ENCODE measurements at places on chromosomes 2 and 18.

DNA sequence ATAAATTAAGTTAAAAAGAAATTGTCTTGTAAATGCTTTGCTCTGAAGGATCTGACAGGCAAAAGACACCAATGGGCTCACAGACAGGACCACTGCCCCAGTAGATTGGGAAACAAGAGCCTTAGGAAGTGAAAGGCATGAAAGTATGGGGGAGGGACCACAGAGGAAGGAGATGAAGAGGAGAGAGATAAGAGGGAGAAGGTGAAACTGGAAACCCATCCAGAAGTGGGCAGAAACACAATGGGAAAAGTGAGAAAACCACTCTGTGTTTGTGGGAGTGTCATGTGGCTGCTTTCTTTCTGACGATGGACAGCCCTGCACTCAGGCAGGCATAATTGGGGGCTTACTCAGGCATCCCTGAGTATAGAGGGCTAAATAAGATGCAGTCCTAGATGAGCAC lies 101.5 kb upstream of the STON1 start:
- DNase-seq: no peak

DNA sequence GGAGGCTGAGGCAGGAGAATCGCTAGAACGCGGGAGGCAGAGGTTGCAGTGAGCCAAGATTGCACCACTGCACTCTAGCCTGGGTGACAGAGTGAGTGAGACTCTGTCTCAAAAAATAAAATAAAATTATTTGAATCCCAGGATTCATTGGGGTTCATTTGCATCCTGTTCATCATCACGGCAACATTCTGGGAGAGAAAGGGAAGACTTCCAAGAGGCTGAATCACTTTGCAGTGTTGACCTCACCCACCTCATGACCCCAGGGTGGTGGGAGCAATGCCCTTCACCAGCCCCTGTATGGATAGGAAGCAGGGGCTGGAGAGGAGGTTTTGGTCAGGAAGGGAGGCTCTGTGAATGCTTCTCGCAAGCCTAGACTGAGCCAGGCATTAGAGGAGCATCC lies 195.6 kb downstream of the CTIF start:
- no peak for DNase-seq

DNA sequence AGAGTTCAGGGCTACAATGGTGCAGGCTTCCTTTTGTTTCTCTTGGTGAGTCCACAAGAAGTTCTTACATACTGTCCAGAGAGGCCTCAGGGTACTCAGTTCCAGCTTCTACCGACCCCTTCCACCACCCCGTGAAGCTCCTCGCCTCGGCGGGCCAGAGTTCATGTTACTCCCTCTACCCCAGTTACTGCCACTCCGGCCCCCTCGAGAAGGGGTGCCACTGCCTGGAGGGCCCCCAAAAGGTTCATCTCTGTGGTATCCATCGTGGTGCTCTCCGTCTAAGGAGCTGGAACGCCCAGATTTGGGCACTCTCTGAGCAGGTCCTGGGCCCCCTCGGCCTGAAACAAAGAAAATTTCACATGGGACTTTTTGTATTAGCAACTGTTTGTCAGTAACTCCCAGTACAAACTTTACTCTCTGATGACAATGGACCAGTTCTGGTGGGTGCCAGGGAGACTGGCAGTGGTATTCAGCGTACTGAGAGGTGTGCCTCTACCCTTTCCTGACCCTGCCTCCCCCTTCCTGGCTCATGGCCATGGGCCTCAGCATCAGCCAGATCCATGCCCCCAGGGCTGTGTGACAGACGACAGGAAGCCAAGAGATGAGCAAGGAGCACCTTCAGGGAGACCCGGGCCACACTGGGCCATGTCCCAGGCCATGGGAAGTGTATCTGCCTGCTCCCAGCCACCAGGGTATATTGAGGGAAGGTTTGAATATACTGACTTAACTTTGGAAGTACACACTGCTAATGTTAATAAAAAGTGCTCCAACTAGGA lies 5.1 kb downstream of the SFT2D3 start:
- no peak for DNase-seq

- no peak for DNase-seq
Observed at GRCh38 chr2:77713412-77713811, 191.2 kb upstream of the LRRTM4 start.

- no peak for DNase-seq
Observed at GRCh38 chr2:36677996-36678605, 18.4 kb upstream of the VIT start.

DNA sequence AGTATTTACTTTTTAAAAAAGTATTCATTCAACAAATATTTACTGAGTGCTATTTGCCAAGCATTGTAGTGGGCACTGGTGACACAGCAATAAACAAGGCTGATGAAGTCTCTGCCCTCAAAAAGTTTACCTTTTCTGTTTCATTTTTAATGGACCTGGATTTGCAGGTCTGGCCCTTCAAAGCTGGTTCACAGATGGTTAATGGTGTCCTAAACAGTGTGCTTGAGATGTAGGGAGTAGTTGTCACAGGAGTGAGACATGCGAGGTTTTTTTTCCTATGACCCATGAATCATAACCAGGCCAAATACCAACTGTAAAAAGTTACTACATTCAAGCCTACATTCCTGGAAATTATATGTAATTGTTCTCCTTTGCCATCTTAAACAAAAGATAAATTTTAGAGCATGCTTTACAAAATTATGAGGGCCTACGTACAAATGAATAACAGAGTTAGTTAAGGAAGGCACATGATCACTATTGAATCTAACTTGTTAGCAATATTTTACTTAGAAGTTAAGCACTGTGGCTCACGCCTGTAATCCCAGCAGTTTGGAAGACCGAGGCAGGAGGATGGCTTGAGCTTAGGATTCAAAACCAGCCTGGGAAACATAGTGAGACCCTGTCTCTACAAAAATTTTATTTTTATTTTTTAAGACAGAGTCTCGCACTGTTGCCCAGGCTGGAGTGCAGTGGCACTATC lies 223.9 kb downstream of the MBD5 start:
- no peak for DNase-seq

DNA sequence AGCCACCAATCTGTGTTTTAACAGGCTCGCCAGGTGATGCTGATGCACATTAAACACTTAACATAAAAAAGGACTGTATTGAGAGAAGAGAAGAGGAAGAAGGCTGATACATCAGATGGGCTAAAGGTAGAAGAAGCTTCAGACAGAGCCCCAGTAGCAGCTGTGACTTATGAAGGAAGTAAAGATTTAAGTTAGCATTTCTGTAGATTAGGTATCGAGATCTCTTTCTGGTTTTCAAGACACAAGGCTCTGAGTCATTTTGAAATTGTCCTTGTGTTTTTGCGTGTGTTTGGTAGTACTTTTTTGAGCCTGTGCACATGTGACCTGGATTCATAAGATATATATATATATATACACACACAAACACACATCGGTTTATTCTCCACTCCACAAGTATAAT lies 40.6 kb upstream of the GCFC2 start:
- DNase-seq: no peak

GRCh38 chr18:8450898-8451665 lies 158.2 kb upstream of the RAB12 start:
- no peak for DNase-seq

DNA sequence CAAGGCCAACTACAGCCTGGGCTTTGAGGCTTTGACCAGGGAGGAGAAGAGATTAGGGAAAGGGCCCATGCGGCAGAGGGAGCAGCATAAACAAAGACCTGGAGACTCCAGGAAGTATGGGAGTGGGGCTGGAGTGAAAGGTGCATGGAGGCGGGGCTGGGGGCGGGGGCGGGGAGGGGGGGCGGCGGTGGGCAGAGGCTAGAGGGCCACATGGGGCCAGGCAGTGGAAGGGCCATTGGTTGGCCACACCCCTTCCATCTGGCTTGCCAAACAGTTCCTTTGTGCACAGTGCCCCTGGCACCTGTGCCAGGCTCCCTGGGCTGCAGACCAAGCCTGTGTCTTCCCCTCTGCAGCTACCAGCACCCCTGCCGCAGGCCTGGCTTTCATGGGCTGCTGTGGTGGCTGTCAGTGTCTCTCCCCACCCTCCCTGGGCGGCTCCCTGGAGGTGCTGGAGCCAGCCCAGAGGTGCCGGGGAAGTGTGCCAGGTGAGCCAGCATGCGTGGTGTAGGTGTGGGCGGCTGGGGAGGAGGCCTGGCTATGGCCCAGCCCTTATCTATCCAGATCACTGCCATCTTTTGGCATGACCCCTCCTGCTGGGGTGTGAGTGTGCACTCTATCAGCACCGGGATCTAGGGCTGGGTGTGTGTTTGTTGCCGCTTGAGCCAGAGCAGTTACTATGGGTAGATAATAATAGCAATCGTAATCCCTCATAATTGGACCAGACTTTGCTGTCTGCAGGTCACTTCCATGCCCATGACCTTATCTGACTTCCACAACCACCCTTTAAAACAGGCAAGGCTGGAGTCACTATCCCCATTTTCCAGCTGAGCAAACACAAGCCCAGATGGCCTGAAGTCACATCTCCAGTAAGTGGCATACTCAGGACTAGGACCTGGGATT lies 30.5 kb downstream of the DNMT3A start:
- DNase-seq: no peak

GRCh38 chr2:73028841-73029240 lies 42.7 kb downstream of the SFXN5 start:
- no peak for DNase-seq

DNA sequence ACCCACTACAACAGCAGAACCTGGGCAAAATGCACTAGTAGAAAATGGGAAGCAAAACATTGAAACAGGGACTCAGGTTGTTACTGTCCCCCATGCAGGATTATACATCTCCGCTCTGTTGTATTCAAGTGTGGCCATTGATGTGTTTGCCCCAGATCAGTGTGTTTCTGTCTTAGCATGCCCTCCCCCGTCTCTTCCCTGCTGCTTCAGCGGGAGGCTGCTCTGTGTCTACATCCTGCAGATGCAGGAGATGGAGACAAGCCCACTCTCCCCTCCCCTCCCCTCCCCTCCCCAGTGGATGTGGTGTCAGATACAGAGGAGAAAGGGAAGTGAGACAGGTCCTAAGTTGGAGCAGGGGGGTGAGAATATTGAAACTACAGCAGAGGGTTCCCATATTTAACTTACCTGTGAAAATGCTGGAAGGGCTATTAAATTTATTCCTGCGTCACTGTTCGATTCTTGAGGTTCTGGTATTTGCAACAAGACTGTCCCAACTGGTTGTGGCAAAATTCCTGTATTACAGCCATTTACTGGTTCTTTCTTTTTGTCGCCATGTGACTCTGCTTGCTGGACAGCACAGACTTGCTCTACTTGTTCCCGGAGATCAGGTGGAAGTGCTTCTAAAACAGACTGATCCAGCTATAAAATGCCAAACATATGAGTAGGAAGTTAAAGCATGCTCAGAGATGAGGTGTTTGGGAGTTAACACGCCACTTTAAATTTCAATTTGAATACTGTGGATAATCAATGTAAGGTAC lies 67.0 kb downstream of the EIF5B start:
- DNase-seq: no peak
